ENCODE measurements at places on chromosomes 5 and 9.

DNA sequence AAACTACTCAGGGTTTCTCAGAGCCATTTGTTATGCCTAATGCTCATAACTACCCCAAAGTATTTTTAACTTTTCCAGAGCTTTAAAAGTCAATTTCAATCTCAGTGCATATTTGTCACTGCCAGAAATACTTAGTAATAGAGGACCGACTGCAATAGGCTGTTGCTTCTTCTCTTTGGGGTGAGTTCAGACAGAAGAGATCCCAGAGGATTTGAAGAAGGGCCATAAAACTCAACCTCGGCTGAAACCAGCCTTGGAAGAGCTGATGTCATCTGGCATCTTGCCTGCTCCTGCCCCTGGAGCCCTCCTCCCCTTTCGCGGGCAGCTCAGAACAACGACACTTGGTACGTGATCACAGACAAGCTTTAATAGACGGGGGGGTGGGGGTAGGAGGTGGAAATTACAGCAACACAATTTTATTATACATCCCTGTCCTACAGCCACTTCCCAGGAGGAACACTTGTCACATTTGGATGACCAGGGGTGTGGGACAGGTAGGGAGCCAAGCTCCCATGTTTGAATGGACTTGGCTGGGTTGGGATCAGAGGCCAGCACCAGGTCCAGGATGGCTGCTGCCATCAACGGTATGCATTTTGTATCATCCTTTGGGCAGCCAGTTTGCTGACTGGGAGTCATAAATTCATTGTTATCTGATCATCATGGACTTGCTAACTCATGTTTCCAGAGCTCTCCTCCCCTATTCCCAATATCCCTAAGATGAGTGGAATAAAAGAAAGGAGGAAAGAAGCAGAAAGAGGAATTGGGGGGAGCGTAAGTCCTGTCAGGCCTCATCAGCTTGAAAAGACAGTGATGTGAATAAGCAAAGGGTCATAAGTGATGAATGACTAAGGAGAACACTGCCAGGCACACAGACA is 186.6 kb upstream of the PANK3 start:
- DNase-seq = no peak

GRCh38 chr5:162434281-162434680 is 366.7 kb downstream of the GABRG2 start:
- no peak for DNase-seq

GRCh38 chr9:96858670-96859069 is 4.4 kb upstream of the ZNF782 start:
- no peak for DNase-seq

- no peak for DNase-seq
Measured at GRCh38 chr5:156951359-156951758, 11.7 kb downstream of the TIMD4 start.

Data from germinal center (tissue), 1 donor.